ENCODE measurements at places on chromosomes 12 and 14. TPM values are rescaled to one million over a fixed set of nuclear protein-coding genes. Genes with fewer than 3 reads are reported as not detected.

Gene OVCH1
- not detected for total RNA-seq

- peak; percentile 46 for DNase-seq
These were observed 2.8 kb upstream of the SHMT2 start for GRCh38 chr12:57226588-57227314.

- DNase-seq: no peak
These were observed 2.7 kb upstream of the AHNAK2 start for GRCh38 chr14:104980611-104981531.

Gene SPTB
- total RNA-seq: not detected

Gene TRPV4
- not detected for total RNA-seq

- peak; percentile 77 for DNase-seq
These were observed at the start of gene CABP1 for GRCh38 chr12:120639771-120640721. Gene CABP1, plus strand, starts transcription at chr12:120640626. Its CDS starts 60 bp downstream, at chr12:120640686.

Gene CCDC177
- total RNA-seq: not detected

DNA sequence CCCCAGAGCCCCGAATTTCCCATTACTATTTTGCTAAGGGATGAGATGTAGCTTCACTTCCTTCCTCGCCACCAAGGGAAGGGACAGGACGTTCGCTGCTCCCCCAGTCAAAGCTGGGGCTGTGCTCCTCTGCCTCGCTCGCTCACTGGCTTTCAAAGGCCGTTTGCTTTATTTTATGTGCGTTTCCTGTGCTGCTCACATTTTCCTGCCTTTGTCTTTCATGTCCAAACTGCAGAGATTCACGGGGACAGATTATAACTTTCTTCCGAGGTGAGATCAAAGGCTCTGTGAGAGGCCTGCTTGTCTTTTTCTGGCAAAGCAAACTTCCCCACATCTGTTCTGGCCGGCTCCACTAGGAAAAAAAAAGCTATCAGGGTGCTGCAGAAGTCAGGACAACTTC is 76.0 kb upstream of the FZD10 start:
- DNase-seq: no peak

Gene CLEC1B
- total RNA-seq: not detected

GRCh38 chr12:44078273-44078672 is 242.4 kb downstream of the TMEM117 start:
- no peak for DNase-seq

DNA sequence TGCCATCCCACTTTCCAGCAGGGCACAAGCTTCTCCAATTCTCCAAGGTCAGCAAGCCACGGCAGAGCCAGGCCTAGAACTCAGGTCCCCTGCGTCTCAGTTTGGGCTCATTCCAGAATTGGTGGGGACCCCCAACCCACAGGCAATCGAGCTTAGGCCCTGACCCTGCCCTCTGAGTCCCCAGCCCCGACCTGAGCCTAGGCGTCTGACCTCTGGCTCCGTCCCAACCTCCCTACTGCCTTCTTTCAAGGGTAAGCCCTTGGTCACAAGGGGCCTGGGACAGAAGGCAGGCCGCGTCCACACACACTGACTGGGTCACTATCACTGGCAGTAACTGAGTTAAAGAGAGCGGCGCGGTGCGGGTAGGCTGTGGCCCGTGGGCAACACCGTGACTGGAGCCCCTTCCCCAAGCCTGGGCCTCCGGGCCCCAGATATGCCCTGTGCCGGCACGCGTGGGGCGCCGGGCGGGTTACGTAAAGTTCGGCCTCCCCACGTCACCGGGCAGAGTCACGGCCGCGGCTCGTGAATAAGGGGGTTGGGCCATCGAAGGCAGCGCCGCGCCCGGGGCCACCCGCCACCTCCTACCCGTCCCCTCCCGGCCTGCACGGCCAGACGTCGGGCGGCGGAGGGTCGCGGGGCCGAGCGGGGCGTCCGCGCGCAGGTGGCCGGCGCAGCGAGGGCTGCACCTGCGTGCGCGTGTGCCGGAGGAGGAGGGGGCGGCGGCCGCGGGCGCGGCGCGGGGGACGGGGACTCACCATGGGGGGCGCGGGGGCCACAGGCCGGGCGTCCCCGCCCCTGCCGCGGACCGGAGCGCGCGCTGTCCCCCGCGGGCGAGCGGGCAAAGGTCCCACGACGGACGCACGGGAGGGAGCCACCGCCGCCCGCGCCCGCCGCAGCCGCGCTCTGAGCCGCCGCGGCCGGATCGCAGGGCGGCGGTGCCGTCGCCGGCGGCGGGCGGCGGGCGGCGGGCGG is 516 bp downstream of the ANKRD9 start:
- peak; percentile 63 for DNase-seq

DNA sequence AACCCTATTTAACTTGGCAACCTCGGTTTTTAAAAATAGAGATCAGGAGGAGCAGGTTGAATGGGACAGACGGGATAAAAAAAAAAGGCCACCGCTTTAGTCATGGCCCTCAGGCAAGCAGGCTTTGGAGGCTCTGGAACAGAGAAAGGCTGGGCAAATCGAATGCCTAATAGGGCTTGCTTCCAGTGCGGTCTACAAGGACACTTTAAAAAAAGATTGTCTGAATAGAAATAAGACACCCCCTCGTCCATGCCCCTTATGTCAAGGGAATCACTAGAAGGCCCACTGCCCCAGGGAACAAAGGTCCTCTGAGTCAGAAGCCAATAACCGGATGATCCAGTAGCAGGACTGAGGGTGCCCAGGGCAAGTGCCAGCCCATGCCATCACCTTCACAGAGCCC is 265.8 kb downstream of the CPNE8 start:
- DNase-seq: no peak

DNA sequence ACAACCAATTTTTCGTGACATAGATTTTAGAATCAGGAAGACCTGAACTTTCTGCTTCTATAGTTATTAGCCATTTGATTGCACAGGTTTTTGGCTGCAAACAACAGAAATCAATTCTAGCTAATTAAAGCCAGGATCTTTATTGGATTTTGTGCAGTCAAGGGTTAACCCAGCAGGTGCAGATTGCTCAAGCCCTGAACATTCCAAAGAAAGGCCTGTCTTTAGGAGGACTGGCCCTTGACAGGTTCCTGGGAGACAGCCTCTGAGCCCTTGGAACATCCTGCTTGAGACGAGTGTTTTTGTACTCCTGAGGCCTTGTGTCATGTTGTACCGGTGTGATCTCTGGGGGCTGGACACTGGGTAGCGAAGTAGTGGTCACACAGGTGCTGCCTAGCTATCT is 174.6 kb downstream of the PTCSC3 start:
- DNase-seq: no peak

DNA sequence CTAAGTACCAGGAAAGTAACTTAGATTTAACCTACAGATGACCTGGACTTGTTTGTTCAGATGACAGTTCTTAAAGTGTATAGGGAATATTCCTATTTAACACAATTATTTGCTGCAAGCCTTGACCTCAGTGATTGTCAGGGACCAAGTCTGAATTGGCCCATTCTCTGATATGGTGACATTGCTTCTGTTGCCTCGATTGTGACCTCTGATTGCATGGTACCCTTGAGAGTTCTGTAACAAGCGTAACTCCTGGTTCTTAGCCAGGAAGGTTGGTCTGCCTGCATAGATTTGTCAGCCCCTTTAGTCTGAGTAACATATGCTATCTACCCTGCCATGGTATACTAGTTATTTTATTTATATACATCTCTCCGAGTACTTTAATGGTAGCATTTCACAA is 93.8 kb upstream of the ALX1 start:
- no peak for DNase-seq

- no peak for DNase-seq
These were observed 168.7 kb upstream of the PDZRN4 start for GRCh38 chr12:41019461-41019860.

GRCh38 chr12:102426599-102427542 is 53.5 kb downstream of the IGF1 start:
- no peak for DNase-seq

- no peak for DNase-seq
These were observed 126.0 kb upstream of the CNTN1 start for GRCh38 chr12:40566271-40566670.

GRCh38 chr12:107317751-107318555 is 224.6 kb upstream of the CRY1 start:
- DNase-seq: peak; percentile 88

GRCh38 chr14:75636100-75636692 is 24.5 kb downstream of the ERG28 start:
- DNase-seq: no peak

Gene ADAMTS20
- total RNA-seq: not detected

DNA sequence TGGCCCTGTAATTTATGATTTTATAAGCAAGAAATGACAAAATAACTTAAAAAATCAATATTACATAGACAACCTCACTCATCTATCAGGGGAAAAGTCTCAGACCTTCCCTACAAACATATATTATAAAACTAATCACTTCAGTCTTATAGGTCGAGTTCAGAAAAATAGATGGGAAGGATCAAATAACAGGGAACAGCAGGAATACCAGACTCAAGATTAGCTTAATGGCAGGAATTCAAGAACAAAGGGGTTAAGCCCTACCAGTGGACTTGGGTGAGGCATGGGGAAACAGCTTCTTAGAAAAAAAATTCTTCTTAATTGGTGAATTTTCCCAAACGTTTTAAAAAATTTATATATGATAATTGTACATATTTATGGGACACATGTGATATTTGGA is 51.6 kb upstream of the CRY1 start:
- DNase-seq: no peak

DNA sequence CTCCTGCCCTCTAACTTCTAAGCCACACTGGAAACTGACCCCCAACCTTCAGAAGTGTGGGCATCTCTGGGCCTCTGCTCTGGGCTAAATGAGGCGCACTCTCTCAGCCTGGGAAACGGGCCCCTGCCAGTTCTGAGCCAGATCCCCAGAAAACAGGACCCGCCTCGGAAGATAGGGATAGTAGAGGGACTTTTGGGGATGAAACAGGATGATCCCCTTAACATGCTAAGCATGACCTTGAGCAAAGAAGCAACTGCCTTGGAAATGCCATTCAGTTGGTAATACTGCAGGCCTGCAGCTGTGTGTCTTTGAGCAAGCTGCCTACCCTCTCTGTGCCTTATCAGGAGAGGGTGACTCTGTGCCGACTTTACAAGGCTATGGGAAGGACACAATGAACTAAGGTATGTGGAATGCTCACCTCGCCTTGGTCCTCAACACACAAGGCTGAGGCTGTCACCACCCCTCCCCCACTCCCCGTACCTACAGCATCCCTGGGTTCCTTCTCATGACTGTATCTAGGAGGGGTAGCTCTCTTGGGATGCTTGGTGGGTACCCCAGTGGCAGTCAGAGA is 54.0 kb downstream of the NCOR2 start:
- no peak for DNase-seq

Data from activated naive CD8-positive, alpha-beta T cell treated with anti-CD3 and anti-CD28 coated beads, Interleukin-2, amount 10 ng/mL, durations not matched to agents 7 days and 5 days (primary cell).